Fibroblast of skin of right quadriceps (primary cell): ENCODE measurements at places on chromosomes 1 and 21.

GRCh38 chr1:179105393-179105792 lies 23.5 kb downstream of the TOR3A start:
- no peak for DNase-seq

DNA sequence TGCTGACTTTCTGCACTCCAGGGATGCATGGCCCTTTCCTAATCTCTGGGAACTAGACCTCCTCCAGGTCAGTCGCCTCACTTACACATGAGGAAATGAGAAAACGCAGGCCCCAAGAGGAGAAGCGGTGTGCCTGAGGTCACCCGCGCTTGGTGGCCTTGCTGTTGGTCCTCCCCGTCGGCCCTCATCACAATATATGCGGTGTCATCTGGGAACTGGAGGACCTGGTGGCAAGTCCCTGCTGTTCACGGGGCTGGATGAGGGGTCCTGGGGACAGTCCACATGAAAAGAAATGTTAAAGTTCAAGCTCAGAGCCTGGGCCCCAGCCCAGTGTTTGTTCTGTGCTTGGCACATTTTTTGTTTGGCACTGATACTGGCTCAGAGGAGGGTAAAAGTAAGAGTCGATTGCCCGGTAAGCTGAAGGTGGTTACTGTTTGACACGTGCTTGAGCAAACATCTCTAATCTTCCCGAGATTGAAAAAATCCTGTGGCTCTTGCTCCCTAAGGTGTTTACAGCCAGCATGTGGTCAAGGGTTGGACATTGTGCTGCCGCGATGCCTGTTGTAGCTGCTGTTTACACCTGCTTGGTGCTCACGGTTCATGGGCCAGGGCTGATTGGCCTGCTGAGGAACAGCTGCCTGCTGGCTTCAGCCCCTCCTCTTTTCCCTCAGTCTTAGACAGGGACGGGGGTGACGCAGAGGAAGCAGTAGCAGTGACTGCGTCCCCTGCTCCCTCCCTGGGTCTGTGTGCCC lies 5.2 kb downstream of the COQ8A start:
- no peak for DNase-seq

DNA sequence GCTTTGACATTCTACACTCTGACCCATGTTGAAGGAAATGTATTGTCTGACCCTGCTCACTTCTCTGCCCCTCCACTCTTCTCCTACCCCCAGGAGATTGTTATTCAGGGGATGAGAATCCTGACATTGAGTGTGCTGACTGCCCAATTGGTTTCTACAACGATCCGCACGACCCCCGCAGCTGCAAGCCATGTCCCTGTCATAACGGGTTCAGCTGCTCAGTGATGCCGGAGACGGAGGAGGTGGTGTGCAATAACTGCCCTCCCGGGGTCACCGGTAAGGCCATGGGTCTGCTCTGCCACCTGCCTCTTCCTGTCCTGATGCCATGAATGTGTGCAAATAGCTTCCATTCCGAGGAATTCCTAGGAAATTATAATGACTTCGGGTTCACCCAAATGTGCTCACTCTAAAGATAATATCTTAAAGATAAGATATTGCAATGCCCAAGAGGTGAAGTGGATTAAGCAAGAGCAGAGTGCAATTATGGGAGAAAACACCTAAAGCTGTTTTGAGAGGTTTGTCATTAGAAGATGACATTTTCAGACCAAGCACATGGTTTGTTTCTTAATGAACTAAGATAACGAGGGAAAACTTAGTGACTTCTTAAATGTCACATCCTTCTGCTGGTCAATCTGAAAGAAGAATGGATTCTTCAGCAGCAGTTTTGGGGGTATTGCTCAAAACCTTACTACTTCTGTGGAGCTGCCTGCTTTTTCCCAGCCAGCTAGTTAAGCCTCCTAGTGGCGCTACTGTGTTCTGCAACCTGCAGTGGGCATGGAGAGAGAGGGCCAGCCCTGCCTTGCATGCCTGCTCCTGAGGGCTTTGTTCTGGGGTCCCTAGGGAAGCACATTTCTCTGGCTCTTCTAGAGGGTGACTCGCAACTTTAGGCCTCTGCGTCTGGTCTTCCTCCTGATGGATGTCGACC lies 41.6 kb downstream of the LAMC2 start:
- DNase-seq, result peak; percentile 40

GRCh38 chr1:83761167-83762038 lies 237.5 kb downstream of the TTLL7 start:
- DNase-seq, result no peak

DNA sequence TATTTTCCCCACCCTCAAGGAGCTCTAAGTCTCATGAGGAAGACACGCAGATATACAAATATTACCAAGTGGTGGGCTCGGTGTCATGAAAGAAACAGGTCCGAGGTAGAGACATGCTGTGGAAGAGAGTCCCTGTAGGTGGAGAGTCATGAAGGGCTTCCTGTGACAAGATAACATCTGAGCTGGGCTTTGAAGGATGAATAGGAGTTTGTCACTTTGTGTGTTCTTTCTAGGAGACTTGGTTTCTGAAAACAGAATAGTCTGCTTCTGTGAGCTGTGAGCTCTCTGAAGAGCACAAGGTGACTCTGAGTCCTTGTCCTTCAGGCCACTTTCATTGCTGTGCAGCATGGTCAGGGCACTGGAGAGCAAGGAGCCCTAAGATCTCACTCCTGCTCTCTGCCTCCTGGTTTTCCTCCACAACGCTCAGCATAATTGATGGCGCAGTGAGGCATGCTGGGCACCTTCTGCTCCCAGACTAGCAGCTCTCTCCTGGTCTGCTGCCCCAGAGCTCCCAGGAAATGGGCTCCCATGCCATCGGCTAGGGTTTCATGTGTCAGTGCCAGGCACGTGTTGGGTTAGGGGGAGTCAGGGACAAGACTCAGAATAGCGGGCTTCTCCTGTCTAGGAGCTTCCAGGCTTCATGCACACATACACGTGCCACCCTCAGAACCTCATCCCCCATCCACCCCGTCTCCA lies 209.9 kb upstream of the CSF3R start:
- DNase-seq, result no peak

GRCh38 chr21:42280356-42281180 lies 34.6 kb downstream of the TFF3 start:
- DNase-seq, result no peak

DNA sequence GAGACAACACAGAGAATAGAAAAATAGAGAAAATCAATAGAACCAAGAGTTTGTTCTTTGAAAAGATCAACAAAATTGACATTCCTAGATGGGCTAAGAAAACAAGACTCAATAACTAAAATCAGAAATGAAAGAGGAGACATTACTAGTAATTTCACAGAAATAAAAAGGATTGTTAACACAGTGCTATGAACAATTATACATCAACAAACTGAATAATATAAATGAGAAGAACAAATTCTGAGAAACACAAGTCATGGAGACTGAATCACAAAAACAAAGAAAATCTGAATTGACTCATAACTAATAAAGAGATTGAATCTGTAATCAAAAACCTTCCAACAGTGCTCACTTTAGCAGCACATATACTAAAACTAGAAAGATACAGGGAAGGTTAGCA lies 51.6 kb upstream of the TTC39A start:
- DNase-seq, result no peak

- peak; percentile 14 for DNase-seq
Measured at GRCh38 chr1:42479621-42480020, 16.5 kb downstream of the CCDC30 start.

- DNase-seq, result no peak
Measured at GRCh38 chr1:221727146-221728036, 14.5 kb downstream of the DUSP10 start.

GRCh38 chr1:197677313-197677712 lies 98.0 kb downstream of the DENND1B start:
- no peak for DNase-seq

DNA sequence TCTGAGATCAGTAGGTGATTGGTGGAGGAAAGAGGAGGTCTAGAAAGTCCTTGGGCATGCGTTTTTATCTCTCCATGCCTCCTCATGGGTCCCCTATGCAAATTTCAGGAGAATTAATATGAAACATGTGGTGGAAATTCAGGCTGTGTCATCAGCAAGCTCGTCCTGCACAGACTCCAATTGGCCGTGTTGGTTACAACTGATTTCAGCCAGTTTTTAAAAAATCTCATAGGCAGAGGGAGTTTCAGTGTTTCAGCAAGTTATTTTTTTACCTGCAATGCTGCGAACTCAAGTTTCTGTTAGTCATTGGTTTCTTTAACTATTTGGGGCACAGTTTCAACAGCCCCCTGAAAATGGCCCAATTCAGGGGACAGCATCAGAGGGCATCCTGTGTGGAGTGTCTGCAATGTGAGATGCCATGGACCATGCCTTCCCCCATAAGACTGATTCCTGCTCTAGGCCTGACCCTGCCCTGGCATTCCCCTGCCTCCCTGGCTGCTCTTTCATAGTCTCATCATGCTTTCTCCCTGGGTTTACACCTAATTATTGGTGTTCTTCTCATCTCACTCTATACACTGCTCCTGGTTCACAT lies 59.9 kb downstream of the C1orf198 start:
- peak; percentile 63 for DNase-seq

- DNase-seq, result peak; percentile 26
Measured at GRCh38 chr1:232589111-232589811, 40.7 kb downstream of the SIPA1L2 start.

DNA sequence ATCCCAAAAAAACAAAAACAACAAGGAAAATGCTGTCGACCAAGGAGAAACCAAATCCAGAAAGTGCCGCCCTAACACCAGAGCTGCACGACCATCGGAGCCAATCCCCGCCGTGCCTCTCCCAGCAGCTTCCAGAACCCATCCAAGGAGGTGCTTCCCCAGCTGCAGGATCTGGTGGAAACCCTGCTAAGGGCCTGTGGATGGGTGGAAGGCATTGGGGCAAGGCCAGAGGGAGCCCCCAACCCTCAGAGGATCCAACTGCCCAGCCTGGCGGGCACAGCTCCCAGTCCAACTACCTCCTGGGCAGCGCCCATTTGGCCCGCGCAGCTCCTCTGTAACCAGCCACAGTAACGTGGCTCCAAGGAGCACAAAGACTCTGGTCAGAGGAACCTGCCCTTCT lies 81.6 kb downstream of the NPHP4 start:
- no peak for DNase-seq

GRCh38 chr1:6450943-6451373 lies 15.0 kb downstream of the TNFRSF25 start:
- no peak for DNase-seq

GRCh38 chr1:151065089-151065645 lies 5.0 kb downstream of the MLLT11 start:
- no peak for DNase-seq

DNA sequence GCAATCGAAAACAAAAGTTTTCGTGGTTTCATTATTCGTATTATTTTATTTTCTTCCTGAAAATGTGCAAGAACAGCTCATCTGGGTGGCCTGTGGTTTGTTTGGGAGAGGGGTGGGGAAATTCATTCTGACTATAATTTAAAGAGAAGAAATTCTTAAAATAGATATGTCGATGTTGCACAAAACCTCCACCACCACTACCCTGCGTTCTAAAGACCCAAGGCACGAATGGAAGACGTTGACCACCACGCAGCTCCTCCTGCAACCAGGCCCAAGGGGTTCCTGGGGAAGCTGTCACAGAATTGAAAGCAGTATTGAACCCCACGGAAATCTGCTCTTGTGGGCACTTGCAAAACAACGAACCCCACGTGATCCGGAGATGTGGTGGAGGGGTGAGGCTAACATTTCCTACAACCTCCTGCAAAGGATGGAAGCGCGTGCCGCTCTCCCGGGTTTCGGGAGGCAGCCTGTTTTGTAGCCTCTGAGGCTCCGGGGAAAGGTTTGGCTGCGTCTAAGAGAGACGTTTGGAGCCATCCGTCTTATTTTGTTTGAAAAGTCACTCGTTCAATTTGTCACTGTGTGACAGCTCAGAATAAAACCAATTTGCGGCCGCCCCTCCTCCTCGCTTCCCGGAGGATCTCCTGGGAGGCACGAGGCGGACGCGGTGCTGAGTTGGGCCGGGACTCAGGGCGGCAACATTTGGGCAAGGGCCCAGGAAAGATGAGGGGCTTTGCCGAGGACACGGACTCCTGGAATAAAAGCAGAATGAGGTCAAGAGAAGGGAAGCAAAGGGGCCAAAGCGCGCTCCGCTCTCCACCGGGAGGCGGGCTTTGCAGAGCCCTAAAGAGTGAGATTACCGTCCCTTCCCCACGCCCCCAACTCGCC lies 810 bp upstream of the HLX start:
- DNase-seq, result peak; percentile 42

GRCh38 chr1:156096640-156097391 lies 14.6 kb upstream of the MEX3A start:
- DNase-seq, result peak; percentile 83

DNA sequence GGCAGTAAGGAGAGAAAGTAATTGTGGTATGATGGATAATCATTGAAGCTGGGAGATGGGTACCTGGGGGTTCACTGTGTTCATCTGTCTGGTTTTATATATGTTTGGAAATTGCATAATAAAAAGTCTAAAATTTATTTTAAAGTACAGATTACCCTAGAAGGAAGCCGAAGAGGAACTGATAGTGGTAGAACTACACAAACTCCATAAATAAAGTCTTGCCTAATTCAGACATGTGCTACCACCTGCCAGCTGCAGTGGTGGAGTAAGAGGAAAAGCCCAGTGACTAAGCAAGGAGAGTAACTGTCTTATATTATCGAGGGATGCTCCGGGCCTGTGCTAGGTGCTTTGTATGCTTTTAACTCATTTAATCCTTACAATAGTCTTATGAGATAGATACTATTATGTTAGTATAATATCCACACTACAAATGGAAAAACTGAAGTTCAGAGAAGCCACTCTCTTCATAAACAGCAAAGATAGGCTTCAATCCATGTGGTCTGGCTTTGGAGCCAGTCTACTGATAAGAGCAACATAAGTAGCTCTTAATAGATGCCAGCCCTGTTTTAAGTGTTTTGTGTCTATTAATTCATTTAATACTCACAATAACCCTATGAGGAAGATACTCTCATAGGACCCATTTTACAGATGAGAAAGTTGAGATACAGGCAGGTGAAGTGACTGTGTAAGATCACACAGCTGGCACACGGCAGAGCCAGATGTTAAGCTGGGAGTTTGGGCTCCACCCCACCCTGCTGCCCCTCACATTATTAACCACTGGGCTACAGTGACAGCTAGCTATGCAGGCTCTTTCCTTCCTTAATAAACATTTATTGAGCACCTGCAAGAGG lies 56.8 kb upstream of the HNRNPU start:
- DNase-seq, result no peak

DNA sequence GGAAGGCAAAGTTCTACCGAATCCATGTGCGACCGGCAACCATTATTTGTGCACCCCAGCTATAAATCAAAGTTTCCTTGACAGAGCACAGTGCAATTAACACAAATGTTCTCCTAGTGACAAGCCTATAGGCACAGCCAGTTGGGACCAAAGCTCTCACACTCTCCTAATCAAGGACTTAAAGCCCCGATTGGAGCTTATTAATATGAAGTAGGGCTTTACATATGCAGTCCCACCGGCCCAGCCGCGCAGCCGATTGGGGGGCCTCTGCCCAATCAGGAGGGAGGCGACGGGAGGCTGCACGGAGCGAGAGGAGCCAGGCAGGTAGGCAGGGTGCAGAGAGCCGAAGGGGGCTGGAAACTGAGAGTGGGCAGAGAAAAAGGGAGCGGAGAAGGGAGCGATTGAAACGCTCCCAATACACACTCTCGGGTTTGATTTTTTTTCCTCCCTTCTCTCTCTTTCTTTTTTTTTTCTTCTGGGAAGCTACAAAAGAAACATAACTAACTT lies at the start of gene ESRRG:
TSS of gene ESRRG (minus strand) at position 156 of the 507 bp plus-strand sequence. CDS start at position 26, 130 bp downstream.
- DNase-seq, result peak; percentile 10
